ENCODE measurements at places on chromosomes 1 and 21. TPM values are rescaled to one million over a fixed set of nuclear protein-coding genes. Genes with fewer than 3 reads are reported as not detected.

- no peak for DNase-seq
Observed at GRCh38 chr21:31671146-31671716, 11.7 kb downstream of the SOD1 start.

- no peak for DNase-seq
Observed at GRCh38 chr1:54229281-54229891, 29.4 kb downstream of the MRPL37 start.

GRCh38 chr1:114388432-114389003 lies 122.5 kb downstream of the TRIM33 start:
- no peak for DNase-seq

DNA sequence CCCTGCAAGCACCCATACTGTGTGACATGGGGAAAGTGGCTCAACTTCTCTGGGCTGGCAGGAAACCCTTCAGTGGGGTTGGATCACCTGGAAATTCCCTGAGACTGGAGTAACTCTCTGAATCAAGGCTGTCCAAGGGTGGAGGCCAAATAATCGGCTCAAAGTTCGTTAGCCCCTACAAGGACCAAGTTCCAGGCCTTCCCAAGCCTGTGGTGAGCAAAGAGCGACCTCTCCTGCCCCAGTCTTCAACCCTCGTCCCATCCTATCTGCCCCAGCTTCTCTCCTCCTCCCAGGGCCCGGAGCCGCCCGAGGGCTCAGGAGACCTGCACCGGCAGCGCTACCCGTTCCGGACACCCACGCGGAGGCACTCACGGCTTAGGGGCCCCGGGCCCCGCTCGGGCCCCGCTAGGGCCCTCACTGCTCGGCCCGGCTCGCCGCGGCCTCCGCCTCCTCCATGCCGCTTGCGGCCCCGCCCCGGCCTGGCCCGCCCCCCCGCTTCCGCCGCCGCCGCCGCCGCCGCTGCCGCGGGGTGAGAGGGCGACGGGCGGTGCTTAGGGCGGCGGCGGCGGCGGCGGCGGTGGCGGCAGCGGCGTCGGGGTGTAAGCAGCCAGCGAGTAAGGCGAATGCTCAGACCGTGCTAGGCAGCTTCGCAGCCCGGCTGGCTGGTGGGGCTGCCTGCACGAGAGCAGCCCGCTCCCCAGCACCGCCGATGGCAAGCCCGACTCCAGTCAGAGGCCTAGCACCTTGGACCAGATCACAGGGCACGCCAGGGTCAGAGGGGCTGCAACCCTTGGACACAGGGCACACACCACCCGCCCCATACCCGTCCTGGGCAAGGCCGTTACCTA lies at the start of gene POMGNT1:
TSS of gene POMGNT1 (minus strand) at position 471 of the 848 bp plus-strand sequence. CDS start 613 bp downstream, outside the sequence.
- peak; percentile 72 for DNase-seq

DNA sequence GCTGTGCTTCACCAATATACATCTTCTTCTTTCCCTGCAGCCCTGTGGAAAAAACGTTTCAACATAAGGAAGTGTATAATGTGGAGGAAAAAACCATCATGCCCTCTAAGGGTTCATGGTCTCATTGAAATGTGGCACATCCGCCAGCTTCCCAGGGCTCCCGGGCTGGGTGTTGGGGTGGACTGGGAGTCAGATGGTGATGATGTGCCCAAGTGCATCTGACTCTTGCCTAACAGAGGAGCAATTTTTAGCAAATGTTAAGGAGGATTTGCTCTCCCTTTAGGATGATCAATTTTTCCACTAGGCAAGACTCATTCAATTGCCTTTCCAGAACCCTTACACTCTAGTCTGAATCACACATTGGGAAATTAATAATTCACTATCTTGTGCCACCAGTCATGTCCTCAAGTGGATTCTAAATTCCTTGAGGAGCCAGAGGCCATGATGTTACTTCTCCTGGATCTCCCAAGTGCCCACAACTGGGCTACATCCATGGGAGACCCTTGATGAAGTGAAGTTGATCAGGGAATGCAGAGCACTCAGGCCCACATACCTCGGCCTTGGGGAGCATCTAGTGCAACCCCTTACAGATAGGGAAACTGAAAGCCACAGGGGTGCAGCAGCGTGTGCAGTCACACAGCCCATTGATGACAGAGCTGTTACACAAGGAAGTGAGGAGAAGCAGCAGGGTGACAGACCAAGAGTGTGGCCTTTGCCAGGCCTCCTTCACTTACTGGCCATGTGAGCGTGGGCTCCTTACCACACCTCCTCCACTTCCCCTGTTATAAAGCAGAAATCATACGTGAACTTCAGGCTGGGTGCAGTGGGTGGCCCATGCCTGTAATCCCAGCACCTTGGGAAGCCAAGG lies 100.0 kb upstream of the SLC44A3 start:
- no peak for DNase-seq

- DNase-seq, result no peak
Observed at GRCh38 chr1:21855257-21856096, 43.4 kb downstream of the LDLRAD2 start.

- no peak for DNase-seq
Observed at GRCh38 chr1:114585231-114585630, 3.8 kb upstream of the BCAS2 start.

GRCh38 chr1:236536540-236536939 lies 12.8 kb downstream of the LGALS8 start:
- no peak for DNase-seq

FAM163A gene
- total RNA-seq, result not detected

Measured in endothelial cell (in vitro differentiated cells).